Left ventricle myocardium inferior (tissue), 1 donor: ENCODE measurements at places on chromosomes 2 and 18. TPM values are rescaled to one million over a fixed set of nuclear protein-coding genes. Genes with fewer than 3 reads are reported as not detected.

GRCh38 chr2:86747711-86748639, 27.9 kb downstream of the RMND5A start:
- DNase-seq = no peak

- no peak for DNase-seq
Observed at GRCh38 chr2:176789751-176790150, 422.8 kb upstream of the HNRNPA3 start.

GRCh38 chr2:230619491-230619890, 93.2 kb upstream of the CAB39 start:
- DNase-seq = no peak

- DNase-seq = no peak
Observed at GRCh38 chr2:187951470-187952218, 340.0 kb upstream of the GULP1 start.

DNA sequence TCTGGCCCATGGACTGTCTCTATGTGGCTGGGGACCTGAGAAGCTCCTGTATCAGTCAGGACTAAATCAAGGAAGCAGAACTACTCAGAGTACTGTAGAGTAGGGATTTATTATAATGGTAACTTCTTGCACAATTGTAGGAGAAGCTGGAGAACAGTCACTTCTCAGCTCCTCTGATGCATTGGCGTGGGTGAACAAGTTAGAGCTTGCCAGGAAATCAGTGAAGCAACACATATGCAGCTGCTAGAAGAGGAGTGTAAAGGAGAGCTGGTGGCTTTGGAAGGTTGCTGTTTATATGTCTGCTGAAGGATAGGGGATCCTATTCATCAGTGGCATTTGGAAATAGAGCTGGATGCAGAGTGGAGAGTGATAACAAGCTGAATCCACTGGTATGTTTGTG, 215.5 kb upstream of the CWC22 start:
- DNase-seq = no peak

Gene QPCT
- total RNA-seq = 2.0 TPM

Gene LAMA3
- 3.5 TPM for total RNA-seq

Gene REG3G
- not detected for total RNA-seq
